BJ (cell line): ENCODE measurements at places on chromosomes 16 and 17.

- DNase-seq, result no peak
Measured at GRCh38 chr17:66740226-66740625, 94.7 kb upstream of the CACNG5 start.

GRCh38 chr16:80337786-80338185, 203.0 kb upstream of the DYNLRB2 start:
- no peak for DNase-seq

- peak; percentile 53 for DNase-seq
Measured at GRCh38 chr16:86566601-86566965, at the start of gene FOXC2. TSS of gene FOXC2 (plus strand) at chr16:86566829. CDS start at chr16:86567336, 507 bp downstream.

- DNase-seq, result no peak
Measured at GRCh38 chr16:11670171-11671131, 2.2 kb downstream of the SNN start.

- DNase-seq, result no peak
Measured at GRCh38 chr17:28612936-28613872, 781 bp downstream of the RSKR start.

- no peak for DNase-seq
Measured at GRCh38 chr17:74584292-74585060, 7.6 kb downstream of the CD300LD start.

GRCh38 chr17:74134991-74135390, 68.5 kb upstream of the RPL38 start:
- no peak for DNase-seq

GRCh38 chr16:53925526-53925925, 221.6 kb downstream of the FTO start:
- no peak for DNase-seq
